ENCODE measurements at places on chromosomes 1 and 21.

GRCh38 chr1:211344152-211344618 is 17.6 kb downstream of the TRAF5 start:
- DNase-seq, result no peak

DNA sequence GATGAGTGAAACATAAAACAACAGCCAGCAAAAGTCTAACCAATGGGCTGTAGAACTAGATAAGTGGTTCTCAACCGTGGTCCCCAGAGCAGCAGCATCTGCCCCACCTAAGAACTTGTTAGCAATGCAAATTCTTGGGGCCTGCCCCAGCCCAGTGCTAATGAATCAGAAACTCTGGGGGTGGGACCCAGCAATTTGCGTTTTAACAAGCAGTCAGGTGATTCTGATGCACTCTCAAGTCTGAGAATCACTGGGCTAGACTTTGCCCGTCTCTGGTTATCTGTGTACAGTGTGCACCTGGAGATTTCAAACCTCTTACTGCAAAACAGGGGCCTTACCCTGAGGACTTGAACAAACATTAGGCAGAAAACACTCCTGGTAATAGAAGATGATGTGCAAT is 66.5 kb downstream of the PLXNA2 start:
- DNase-seq, result no peak

- no peak for DNase-seq
Measured at GRCh38 chr1:19239876-19240275, 11.4 kb downstream of the EMC1 start.

DNA sequence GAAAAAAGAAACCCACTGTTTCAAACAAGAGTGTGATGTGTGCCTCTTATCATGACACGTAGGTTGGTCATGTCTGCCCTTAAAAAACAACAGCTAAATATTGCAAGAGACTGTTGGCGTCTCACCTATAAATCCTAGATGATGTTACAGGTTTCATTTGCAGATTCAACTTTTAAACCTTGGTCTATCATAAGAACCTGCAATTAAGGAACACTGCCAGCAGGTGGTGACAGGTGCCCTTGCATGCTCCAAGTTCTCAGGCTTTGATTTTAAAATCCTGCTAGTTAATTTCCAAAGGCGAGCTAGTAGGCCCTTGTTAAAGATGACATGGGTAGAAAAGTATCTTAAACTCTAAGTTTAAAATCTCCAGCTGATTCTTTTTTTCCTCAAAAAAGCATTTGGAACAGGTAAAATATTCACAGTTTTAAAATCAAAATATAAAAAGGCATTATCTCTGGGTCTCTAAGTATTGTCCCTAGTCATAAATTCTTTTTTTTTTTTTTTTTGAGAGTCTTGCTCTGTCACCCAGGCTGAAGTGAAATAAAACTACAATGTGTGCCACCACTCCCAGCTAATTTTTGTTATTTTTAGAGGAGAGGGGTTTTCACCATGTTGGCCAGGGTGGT is 39.1 kb downstream of the CLSTN1 start:
- peak; percentile 59 for DNase-seq

GRCh38 chr1:11898086-11898785 is 28.0 kb downstream of the KIAA2013 start:
- no peak for DNase-seq

DNA sequence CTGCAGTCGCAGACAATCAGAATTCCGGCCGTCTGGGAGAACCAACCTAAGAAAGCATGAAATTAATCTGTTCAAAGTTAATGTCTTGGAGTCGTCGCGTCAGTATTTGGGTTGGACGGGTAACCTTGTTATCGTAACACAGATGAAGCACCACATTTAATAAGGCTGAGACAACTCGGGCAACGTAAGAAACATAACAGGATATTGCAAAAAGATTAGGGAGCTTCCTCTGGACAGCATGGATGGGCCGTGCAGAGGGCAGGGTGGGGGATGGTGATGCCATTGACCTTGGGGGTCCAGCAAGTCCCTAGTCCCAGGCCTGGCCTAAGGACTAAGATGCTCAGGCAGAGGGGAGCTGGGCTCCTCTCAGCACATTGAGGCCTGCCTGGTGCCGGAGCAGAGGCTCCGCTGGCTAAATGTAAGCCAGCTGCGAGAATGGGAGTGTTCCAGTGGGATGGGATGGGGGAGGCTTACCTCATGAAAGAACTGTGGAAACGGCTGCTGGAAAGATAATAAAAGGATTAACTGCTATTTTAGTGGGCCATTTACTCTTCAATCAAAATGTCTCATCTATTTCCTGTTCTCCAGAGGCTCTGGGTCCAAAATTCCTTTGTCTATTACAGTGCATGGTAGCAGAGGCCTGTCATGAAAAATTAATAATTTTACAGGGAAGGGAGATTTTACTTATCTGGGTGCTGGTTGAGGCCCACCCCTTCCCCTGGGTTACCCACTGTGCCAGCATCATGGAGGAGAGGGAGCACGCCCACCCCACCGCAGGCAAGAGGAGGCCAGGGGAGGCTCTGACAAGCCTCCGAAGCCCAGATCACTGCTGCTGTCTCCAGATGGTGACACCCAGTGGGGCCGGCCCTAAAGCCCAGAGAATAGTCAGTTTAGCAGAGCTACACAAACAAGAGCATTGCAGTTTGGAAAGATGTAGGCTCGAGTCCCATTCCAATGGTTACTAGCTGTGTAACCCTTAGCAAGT is 131.6 kb downstream of the DMRTB1 start:
- no peak for DNase-seq

DNA sequence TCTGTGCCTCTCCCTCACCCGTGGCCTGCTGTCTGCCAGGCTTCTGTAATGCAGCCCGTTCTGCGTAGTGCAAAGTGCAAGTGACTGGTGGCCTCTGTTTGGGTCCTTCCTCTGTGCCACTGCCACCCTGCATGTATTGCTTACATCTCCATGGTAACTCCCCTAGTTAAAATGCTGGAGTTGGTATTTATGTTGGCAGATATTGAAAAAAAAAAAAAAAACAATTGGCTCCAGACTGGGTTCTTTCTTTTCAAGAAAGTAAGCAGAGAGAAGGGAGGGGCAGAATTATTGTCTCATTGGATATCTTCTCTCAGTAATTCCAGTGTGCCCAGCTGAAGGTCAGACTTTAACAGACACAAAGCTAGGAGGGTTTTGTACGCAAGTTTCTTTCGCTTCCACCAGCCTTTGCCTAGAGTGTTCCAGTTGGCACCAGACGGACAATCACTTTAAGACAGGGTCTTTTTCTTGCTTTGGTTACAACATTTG is 242.3 kb downstream of the PBX1 start:
- DNase-seq, result no peak

DNA sequence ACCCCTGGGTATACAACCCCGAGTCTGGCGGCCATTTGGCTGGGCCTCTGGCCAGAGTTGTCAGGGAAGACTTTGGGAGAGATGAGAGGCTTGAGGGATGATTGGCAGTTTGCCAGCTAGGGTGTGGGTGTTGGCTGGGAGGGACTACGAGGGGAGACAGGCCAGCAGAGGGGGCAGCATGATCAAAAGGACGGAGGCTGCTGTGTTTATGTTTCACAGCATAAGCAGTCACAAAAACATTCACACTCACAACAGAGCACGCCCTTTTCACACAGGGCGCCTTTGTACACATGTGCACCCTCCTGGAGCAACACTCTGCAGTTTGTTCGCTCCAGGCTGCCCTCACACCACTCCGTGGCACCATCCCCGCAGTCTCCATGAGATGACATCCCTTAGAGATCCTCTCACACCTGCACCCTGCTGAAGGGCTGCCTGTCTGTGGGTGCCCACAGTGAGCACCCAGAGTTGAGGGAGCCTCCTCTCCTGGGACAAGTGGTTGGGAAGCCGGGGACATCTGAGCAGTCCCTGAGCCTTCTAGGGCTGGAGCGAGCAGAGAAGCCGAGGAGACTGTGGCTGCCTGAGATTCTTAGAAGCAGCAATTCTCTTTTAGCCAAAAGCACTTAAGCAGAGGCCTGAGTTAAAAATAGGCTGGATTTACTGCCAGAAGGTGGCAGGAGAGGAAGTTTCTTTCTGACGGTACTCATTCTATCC is 15.4 kb downstream of the EFNA3 start:
- DNase-seq, result no peak

DNA sequence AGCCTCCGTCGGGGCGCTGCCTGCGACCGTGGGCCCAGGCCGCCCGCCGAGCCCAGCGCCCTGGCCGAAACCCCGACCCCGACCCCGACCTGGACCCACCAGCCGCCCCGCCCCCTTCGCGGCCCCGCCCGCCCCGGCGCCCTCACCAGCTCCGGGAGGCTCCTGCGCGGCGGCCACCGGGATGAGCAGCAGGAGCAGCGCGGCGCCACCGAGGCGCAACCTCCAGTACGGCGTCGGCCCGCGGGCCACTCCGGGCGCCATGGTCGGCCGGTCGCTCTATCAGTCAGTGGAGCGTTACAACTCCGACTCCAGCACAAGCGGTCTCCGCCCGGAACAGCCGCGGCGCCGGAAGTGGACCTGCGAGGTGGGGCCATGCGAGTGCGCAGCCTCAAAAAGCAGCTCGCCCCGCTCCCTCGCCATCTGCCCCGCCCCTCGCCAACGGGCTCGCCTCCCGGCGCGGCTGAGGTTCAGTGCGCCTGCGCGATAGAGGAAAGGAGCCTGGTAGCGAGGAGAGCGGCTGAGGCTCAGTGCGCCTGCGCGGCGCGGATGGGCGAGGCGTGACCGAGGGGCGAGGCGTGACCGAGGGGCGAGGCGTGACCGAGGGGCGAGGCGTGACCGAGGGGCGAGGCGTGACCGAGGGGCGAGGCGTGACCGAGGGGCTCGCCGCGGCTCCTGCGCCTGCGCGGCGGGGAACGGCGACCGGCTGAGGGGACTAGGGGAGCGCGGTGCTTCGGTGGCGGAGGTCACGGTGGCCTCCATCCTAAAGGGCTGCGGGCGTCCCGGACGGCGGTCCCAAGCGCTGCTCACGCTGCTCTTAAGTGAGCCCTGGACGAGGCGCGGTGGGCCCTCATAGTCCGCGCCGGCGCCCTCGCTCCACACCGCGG is at the start of gene PTTG1IP:
TSS of gene PTTG1IP (minus strand) at position 335 of the 884 bp plus-strand sequence. CDS start at position 261, 74 bp downstream.
- peak; percentile 98 for DNase-seq

- DNase-seq, result no peak
Measured at GRCh38 chr1:95095833-95096217, 21.3 kb upstream of the TLCD4 start.

- DNase-seq, result no peak
Measured at GRCh38 chr1:112386024-112386723, 9.8 kb upstream of the CTTNBP2NL start.

- no peak for DNase-seq
Measured at GRCh38 chr1:15858069-15858670, 10.7 kb downstream of the SPEN start.

DNA sequence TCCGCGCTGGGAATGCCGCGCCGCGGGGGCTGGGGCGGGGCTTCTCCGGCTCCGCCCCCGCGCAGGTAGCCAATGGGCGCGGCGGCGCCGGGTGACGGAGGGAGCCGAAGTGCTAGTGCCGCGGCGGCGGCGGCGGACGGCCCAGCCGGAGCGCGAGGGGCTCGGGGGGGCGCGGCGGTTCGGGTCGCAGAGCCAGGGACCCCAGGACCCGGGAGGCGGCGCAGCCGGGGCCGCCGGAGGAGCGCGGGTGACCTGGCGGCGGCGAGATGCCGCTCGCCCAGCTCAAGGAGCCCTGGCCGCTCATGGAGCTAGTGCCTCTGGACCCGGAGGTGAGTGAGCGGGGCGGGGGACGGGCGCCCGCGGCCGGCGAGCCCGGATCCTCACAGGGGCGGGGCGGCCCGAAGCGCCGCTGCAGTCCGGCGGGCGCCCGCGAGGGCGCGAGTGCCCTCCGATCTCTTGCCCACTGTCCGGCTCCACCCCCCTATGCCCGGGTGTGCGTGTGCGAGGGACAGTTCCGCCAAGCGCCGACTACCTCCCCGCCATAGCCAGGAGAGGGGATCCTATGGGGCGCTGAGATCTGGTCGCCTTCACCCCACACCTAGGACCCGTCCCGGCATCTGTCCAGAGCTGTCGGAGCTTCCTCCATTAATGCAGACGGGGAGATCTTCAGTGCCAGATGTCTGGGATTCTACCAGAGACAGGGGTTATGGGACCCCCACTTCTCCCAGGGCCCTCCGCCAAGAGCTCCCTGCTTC is at the start of gene RPS6KA1:
TSS of gene RPS6KA1 (plus strand) at position 107 of the 755 bp plus-strand sequence. CDS start at position 267, 160 bp downstream.
- DNase-seq, result peak; percentile 48

DNA sequence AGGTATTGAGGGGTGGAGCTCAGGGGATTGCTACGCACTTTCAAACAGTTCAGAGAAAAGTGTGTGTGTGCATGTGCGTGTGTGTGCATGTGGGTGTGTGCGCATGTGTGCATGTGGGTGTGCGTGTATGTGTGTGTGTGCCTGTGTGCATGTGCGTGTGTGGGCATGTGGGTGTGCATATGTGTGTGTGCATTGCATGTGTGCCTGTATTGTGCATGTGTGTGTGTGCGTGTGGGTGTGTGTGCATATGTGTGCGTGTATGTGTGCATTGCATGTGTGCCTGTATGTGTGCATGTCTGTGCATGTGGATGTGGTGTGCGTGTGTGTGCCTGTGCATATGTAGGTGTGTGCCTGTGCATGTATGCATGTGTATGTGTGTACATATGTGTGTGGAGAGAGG is 12.6 kb upstream of the KCNAB2 start:
- no peak for DNase-seq

GRCh38 chr1:77282866-77283539 is 1.2 kb downstream of the AK5 start:
- no peak for DNase-seq

GRCh38 chr1:170743083-170743482 is 79.2 kb downstream of the PRRX1 start:
- DNase-seq, result no peak

GRCh38 chr1:156086256-156086662 is 4.0 kb upstream of the MEX3A start:
- no peak for DNase-seq

DNA sequence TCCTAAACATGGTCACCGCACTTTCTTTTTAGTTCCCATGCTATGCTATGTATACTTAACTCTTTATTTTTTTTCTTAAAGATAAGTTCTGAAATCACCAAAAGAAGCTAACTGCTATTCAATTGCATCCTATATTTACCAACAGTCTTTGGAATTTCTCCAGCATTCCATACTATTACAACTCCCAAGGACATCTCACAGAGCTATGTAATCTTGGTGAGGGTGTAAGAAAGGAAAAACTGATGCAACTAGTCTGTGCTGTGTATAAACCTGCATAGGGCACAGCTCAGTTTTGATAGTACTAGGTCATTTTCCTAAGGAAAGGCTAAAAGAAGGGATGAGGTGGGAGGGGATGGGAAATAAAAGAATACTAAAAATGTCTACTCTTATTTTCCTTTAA is 78.0 kb downstream of the PTPN14 start:
- no peak for DNase-seq

- DNase-seq, result no peak
Measured at GRCh38 chr21:32424674-32425073, 12.2 kb downstream of the EVA1C start.

Measured in effector CD4-positive, alpha-beta T cell (primary cell).